ENCODE measurements at places on chromosomes 2 and 18. TPM values are rescaled to one million over a fixed set of nuclear protein-coding genes. Genes with fewer than 3 reads are reported as not detected.

INPP1 gene
- total RNA-seq = 7.1 TPM

MARCHF4 gene
- total RNA-seq = 7.7 TPM

TMEM37 gene
- 1.2 TPM for total RNA-seq

KYNU gene
- 44.5 TPM for total RNA-seq

SLC19A3 gene
- 4.5 TPM for total RNA-seq

GATA6 gene
- total RNA-seq = 12.3 TPM

SPP2 gene
- total RNA-seq = not detected

NEURL3 gene
- total RNA-seq = 0.48 TPM

SRD5A2 gene
- total RNA-seq = not detected

MPHOSPH10 gene
- 16.0 TPM for total RNA-seq

LOXL3 gene
- total RNA-seq = 3.1 TPM

KLHL14 gene
- not detected for total RNA-seq

CIB4 gene
- not detected for total RNA-seq

CSRNP3 gene
- total RNA-seq = 0.41 TPM

DSG2 gene
- 66.0 TPM for total RNA-seq

SERPINB3 gene
- not detected for total RNA-seq

TPO gene
- not detected for total RNA-seq

- H3K36me3 ChIP-seq = peaks cover 4% of the 10 kb centered on the region
- H3K27ac ChIP-seq = no peak overlapping the region
- no peaks in the 10 kb centered on the region for H3K27me3 ChIP-seq
- no peak for DNase-seq
These were observed 24.6 kb downstream of the PRKRA start for GRCh38 chr2:178426388-178426787.

- no peak overlapping the region for H3K4me3 ChIP-seq
- H3K27ac ChIP-seq = no peak overlapping the region
- H3K4me1 ChIP-seq = no peaks in the 10 kb centered on the region
These were observed 30.6 kb downstream of the ITSN2 start for GRCh38 chr2:24329700-24330099.

GRCh38 chr2:237691029-237691907, 63.9 kb downstream of the LRRFIP1 start:
- peaks cover 72% of the 10 kb centered on the region for H3K4me1 ChIP-seq
- no peak overlapping the region for H3K27ac ChIP-seq
- H3K27me3 ChIP-seq = no peaks in the 10 kb centered on the region
- peak overlapping the region; percentile 79 for H3K4me3 ChIP-seq

GRCh38 chr2:196225213-196225612, 53.8 kb upstream of the STK17B start:
- DNase-seq = no peak
- no peaks in the 10 kb centered on the region for H3K27me3 ChIP-seq
- H3K4me3 ChIP-seq = no peak overlapping the region
- H3K27ac ChIP-seq = no peak overlapping the region
- H3K4me1 ChIP-seq = no peaks in the 10 kb centered on the region
- H3K36me3 ChIP-seq = no peaks in the 10 kb centered on the region

DNA sequence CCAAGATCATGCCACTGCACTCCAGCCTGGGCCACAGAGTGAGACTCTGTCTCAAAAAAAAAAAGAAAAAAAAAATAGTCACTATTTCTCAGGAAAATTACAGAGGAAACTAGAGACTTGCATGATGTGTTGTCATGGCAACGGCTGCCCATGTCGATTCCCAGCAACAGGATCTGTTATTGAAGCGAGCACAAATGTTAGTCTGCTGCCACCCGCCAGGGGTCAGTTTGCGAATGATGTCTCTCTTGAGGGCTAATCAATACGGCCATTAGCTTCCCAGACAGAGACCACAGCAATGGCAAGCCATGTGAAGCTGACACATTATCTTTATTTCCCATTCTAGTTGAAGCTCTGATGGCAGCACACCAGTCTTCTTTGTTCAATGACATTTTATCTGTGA, 32.4 kb upstream of the ACYP2 start:
- no peaks in the 10 kb centered on the region for H3K27me3 ChIP-seq
- H3K4me3 ChIP-seq = no peak overlapping the region
- H3K27ac ChIP-seq = no peak overlapping the region
- no peaks in the 10 kb centered on the region for H3K36me3 ChIP-seq
- DNase-seq = no peak

GRCh38 chr18:79971986-79972385, 7.5 kb downstream of the HSBP1L1 start:
- no peaks in the 10 kb centered on the region for H3K27me3 ChIP-seq
- no peak overlapping the region for H3K27ac ChIP-seq
- no peak overlapping the region for H3K4me3 ChIP-seq
- no peak for DNase-seq
- peaks cover 37% of the 10 kb centered on the region for H3K36me3 ChIP-seq
- H3K4me1 ChIP-seq = no peaks in the 10 kb centered on the region

DNA sequence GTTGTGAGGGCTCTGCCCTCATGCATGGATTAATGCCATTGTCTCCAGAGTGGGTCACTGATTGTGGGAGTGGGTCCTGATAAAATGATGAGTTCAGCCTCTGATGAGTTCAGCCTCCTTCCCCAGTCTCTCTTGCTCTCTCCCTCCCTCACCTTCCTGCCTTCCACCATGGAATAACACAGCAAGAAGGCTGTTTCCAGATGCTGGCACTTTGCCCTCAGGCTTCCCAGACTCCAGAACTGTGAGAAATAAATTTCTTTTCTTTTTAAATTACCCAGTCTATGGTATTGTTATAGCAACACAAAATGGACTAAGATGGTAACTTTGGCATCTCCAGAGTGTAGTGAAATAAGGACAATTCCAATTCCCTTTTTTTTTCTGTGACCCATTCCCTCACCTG, 47.1 kb upstream of the MAP4K3 start:
- H3K27ac ChIP-seq = no peak overlapping the region
- peaks cover 51% of the 10 kb centered on the region for H3K4me1 ChIP-seq
- H3K27me3 ChIP-seq = no peaks in the 10 kb centered on the region

GRCh38 chr2:150191349-150191748, 296.1 kb downstream of the RND3 start:
- no peak for DNase-seq
- H3K36me3 ChIP-seq = no peaks in the 10 kb centered on the region
- H3K4me3 ChIP-seq = no peak overlapping the region
- H3K27me3 ChIP-seq = no peaks in the 10 kb centered on the region
- H3K27ac ChIP-seq = no peak overlapping the region

DNA sequence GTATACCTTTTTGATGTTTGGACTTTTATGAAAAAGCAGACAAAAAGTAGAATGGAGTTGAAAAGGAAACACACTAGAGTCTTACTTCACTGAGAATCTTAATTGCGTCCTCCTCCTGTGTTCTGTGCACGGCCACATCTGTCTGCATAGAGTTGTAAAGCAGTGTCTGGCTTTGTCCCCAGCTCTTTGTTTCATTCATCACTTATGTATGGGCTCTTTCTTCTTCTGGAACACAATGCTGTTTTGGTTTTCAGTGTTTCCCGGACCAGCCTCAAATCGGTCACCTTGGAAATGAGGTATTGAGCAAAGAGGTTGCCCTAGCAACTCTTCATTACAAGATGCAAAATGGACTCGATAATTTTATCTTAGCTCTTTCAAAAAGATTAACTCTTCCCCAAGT, 104.3 kb upstream of the CNGA3 start:
- H3K27me3 ChIP-seq = no peaks in the 10 kb centered on the region
- no peak overlapping the region for H3K27ac ChIP-seq
- no peak for DNase-seq
- H3K36me3 ChIP-seq = no peaks in the 10 kb centered on the region
- H3K4me3 ChIP-seq = no peak overlapping the region

- H3K36me3 ChIP-seq = 0 out of 2 replicates have a peak, but pooled peaks cover 1% of the 10 kb centered on the region
- peaks cover 70% of the 10 kb centered on the region for H3K4me1 ChIP-seq
- peak overlapping the region; percentile 80 for H3K27ac ChIP-seq
These were observed 107.9 kb downstream of the MAP4K4 start for GRCh38 chr2:101805152-101806088.

GRCh38 chr18:37574113-37574512, 8.5 kb upstream of the CELF4 start:
- no peak overlapping the region for H3K4me3 ChIP-seq
- no peaks in the 10 kb centered on the region for H3K36me3 ChIP-seq
- no peak overlapping the region for H3K27ac ChIP-seq
- no peaks in the 10 kb centered on the region for H3K4me1 ChIP-seq
- no peak for DNase-seq
- H3K27me3 ChIP-seq = no peaks in the 10 kb centered on the region

- no peaks in the 10 kb centered on the region for H3K27me3 ChIP-seq
- no peak overlapping the region for H3K27ac ChIP-seq
- no peaks in the 10 kb centered on the region for H3K4me1 ChIP-seq
- H3K36me3 ChIP-seq = no peaks in the 10 kb centered on the region
- no peak for DNase-seq
These were observed 133.3 kb downstream of the EN1 start for GRCh38 chr2:118714118-118714517.

DNA sequence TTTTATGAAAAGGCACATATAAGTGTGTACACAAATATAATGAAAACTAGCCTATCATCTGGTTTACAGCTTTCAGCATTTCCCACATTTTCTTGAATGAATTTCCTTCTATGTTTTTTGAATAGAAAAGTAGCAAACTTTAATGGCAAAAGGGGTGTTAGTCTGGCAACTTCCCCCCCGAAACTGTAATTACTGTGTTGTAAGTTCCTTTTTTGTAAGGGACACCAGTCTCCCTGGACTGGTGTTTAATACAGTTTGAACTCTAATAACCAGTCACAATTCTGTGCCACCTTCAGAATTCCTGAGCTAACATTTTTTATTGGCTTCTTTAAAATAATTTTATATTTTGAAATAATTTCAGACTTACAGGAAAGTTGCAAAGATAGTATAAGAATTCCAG, 94.2 kb downstream of the ACSL3 start:
- no peak overlapping the region for H3K27ac ChIP-seq
- no peaks in the 10 kb centered on the region for H3K36me3 ChIP-seq
- H3K4me1 ChIP-seq = peaks cover 17% of the 10 kb centered on the region
- no peak overlapping the region for H3K4me3 ChIP-seq
- no peak for DNase-seq
- H3K27me3 ChIP-seq = no peaks in the 10 kb centered on the region

- H3K4me1 ChIP-seq = 0 out of 2 replicates have a peak, but pooled peaks cover 7% of the 10 kb centered on the region
- no peak overlapping the region for H3K4me3 ChIP-seq
- H3K36me3 ChIP-seq = no peaks in the 10 kb centered on the region
- no peak overlapping the region for H3K27ac ChIP-seq
These were observed 105.0 kb downstream of the PIGN start for GRCh38 chr18:62081761-62082294.

GRCh38 chr2:218854860-218855259, 4.7 kb upstream of the WNT6 start:
- peaks cover 49% of the 10 kb centered on the region for H3K4me1 ChIP-seq
- no peak overlapping the region for H3K4me3 ChIP-seq
- H3K27ac ChIP-seq = no peak overlapping the region

Data from PC-9 (cell line).